GM23338 (cell line): ENCODE measurements at places on chromosomes 7 and 10.

DNA sequence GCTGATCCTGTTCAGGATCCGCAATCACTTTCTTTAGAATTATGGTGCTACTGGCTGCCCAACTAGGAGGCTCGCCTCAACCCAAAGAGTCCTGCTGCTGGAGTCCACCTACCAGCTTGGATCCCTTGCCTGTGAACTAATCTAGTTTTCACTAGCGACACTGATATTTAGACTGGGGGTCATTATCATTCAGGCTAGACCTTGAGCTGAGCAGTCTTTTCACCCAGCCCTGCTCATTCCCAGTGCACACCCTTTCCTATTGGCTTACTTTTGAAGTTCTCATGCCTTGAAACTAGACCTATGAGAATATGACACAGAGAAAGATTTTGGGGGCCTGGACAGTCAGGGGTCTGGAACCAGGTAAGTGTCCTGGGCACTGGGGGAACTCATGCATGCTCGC lies 107.9 kb downstream of the TMEM178B start:
- H3K4me1 ChIP-seq, result no peaks in the 10 kb centered on the region; the same call in 1 of the 2 replicates
- H3K36me3 ChIP-seq, result no peaks in the 10 kb centered on the region
- no peaks in the 10 kb centered on the region for H3K27me3 ChIP-seq
- no peak overlapping the region for H3K27ac ChIP-seq
- no peak overlapping the region for H3K4me3 ChIP-seq
- no peak for DNase-seq

DNA sequence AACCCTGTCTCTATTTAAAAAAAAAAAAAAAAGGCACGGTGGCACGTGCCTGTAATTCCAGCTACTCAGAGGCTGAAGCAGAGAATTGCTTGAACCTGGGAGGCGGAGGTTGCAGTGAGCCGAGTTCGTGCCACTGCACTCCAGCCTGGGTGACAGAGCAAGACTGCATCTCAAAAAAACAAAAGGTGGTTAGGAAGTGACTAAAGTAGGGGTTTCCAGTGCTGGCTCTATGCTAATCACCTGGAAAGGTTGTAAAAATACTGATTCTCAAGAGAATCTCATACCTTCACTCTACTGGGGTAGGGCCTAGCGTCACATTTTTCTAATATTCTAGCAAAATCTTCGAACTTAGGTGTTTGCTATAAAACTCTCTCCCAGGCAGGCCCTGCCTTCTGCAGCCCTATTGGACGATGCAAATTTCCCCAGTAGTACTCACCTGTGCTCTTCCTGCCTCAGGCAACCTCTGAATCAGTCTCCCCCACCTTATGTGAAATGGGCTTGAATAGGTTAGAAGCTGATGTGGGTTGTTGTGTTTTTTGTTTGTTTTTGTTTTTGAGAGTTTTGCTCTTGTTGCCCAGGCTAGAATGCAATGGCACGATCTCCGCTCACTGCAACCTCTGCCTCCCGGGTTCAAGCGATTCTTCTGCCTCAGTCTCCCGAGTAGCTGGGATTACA lies 3.5 kb downstream of the ZP3 start:
- no peaks in the 10 kb centered on the region for H3K36me3 ChIP-seq
- H3K27ac ChIP-seq, result no peak overlapping the region
- no peak for DNase-seq
- H3K4me1 ChIP-seq, result peaks cover 16% of the 10 kb centered on the region
- H3K27me3 ChIP-seq, result no peaks in the 10 kb centered on the region
- H3K4me3 ChIP-seq, result no peak overlapping the region

DNA sequence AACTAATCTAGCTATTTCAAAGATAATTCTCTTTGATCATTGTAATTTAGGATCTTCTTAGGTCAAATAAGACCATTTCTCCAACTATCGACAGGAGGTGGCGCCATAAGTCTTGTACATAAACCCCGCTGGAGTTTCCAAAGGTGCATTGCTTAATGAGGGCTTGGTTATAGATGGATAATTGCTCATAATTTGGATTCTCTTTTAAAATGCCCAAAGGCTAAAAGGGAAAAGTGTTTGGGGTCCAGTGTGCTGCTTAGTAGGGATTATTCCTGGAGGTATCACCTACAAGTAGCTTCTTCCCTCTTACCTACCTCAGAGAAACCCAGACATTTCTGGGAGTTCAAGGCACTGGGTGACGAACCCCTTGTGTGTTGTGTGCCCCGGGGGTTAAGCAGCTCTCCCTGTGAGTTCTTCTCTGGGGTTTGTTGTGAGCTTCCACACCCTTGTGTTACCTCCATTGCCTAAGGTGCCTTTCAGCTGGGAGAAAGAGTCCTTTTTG lies 75.2 kb downstream of the PAXIP1 start:
- no peak overlapping the region for H3K4me3 ChIP-seq
- peak; percentile 93 for DNase-seq
- no peaks in the 10 kb centered on the region for H3K36me3 ChIP-seq
- H3K27ac ChIP-seq, result no peak overlapping the region

DNA sequence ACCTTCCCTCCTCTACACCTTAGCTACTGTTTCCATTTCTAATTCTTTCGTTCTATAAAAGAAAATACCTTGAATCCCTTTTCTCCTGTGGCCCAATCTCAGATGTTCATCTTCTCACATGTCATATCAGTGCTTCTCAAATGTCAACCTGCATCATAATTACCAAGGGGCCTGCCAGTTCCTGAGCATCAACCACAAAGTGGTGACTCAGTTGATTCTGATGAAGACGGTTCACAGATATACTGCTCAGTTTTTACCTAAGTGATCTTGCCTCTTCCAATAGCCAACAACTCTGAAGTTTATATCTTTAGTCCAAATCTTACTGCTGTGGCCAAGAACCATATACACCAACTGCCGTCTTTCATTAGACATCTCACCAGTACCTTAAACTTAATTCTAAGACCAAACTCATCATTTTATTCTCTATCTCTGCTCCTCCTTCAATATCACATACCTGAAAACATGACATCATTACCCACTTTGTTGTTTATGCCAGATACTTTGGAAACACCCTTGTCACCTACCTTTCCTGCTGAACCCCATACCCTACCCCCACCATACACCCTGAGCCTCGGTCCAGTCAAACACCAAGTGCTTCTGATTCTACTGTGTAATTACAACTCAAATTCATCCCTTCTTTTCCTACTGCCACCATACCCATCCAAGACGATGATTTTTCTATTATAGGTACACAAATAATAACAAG lies 115.5 kb downstream of the LMBR1 start:
- no peaks in the 10 kb centered on the region for H3K4me1 ChIP-seq
- H3K36me3 ChIP-seq, result no peaks in the 10 kb centered on the region
- H3K27me3 ChIP-seq, result no peaks in the 10 kb centered on the region
- no peak for DNase-seq

DNA sequence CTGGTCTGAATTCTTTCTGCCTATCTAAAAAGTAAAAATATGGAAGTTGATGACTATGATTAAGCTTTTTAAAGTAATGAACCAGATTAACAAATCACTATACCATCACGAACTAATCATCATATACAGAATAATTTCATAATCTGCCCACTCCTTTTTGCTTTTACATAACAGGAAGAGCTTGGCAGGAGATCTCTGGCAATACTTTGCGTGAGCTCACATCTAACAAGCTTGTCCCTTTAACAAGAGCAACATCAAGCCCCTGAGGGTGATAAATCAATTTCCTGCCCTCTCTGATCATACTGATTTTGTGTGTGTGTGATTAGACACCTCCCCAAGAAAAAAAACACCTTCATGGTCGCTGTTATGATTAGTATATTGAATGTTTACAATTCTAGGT lies 143.5 kb upstream of the ASAH2 start:
- H3K36me3 ChIP-seq, result no peaks in the 10 kb centered on the region
- H3K27ac ChIP-seq, result no peak overlapping the region
- DNase-seq, result no peak
- no peaks in the 10 kb centered on the region for H3K27me3 ChIP-seq
- no peak overlapping the region for H3K4me3 ChIP-seq
- peaks cover 13% of the 10 kb centered on the region for H3K4me1 ChIP-seq

DNA sequence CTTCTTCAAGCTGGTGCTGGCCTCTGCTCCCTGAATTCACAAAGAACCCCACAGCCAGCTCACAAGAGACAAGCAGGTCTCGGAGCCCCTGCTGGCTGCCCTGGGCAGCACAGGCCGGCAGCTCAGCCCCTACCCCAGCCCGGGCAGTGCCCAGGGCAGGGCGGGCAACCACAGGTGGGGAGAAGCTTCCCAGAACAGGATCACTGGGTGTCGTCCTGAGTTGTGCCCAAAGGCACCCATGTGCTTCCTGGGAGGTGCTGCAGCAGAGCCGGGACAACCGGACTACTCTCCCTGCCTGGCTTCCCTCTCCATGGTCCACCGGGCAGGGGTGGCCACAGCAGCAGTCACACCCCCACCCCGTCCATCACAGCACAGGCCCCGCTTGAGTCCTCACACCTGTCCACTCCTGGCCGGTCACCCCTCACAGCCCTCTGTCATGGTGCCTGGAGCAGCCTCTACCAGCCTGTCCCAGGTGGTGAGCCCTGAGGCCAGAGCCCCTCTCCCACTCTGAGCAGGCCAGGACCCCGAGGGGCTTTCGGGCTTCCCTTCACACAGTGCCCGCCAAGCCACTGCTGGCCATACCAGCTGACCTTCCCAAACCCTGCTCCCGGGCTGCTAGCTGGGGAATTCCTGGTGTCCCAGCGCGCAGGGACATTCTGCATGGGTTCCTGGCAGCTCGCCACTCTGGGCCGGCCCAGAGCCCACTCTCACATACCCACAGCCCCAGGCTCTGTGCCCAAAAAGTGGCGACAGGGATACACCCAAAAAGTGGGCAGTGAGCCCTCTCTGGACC lies 3.1 kb downstream of the RASGEF1A start:
- H3K36me3 ChIP-seq, result no peaks in the 10 kb centered on the region
- H3K27ac ChIP-seq, result no peak overlapping the region
- DNase-seq, result peak; percentile 53
- no peak overlapping the region for H3K4me3 ChIP-seq
- H3K4me1 ChIP-seq, result no peaks in the 10 kb centered on the region; the same call in 1 of the 2 replicates

DNA sequence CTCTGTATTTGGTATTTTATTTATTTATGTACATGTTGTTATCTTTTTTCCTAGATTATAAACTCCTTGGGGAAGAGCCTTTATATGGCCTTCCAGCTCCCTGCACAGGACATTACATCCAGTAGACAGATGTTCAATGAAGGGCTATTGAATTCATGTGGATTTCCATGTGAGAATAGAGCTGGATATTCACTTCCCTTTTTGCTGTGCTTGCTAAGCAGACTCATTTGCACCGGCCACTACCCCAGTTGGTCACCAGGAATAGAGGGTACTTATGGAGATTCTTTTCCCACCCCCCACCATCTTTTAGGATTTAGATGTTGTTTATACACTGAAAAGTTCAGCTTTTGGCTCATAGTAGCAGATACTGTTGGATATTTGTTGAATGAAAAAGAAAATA lies 374.1 kb downstream of the NRG3 start:
- no peak for DNase-seq
- no peak overlapping the region for H3K27ac ChIP-seq
- H3K36me3 ChIP-seq, result peaks cover under 1% of the 10 kb centered on the region; the same call in 1 of the 2 replicates

DNA sequence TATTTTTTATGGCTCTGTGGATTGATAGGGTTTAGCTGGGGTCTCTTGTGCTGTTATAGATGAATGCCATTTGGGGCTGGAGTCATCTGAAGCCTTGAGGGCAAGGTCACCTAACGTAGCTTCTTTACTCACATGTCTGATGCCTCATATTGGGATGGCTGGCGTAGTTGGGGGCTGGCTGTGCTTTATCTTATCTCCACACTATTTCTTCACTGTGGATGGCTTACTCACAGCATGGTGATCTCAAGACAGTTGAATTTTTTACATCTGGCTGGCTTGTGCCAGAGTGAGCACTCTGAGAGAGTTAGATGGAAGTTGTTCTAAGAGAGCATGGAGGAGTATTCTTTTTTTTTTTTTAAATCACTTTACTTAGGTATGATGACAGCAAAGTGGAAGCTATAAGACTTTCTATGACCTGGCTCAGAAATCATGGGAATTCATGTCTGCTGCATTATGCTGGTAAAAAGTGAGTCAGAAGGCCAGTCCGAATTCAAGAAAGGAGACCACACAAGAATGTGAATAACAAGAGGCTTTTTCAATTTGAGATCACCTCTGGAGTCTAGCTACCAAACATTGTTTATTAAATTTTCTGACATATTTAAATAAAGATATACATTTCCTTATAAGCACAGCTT lies 252.4 kb upstream of the TPK1 start:
- H3K27ac ChIP-seq, result no peak overlapping the region
- H3K27me3 ChIP-seq, result no peaks in the 10 kb centered on the region
- no peak for DNase-seq
- no peak overlapping the region for H3K4me3 ChIP-seq
- H3K36me3 ChIP-seq, result no peaks in the 10 kb centered on the region
